ENCODE measurements at places on chromosomes 2 and 18.

- DNase-seq = no peak
Observed at GRCh38 chr18:52190631-52191030, 149.4 kb upstream of the DCC start.

DNA sequence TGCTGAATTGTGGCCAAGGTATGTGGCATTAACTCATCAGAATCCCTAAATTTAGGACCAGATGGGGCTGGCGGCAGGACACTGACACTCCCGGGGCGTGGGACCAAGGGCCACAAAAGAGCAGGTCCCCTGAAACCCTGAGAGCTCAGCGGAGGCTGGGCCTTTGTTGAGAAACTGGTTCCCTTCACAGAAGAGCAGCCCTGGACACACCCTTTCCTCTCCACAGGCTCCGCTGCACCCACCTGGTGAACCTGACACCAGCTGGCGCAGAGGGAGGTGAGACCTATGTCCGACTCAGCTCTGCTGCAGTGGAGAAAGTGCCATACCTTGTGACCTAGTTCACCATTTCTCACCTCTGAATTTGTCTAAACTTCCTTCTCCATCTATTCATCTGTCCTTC is 119.5 kb downstream of the RTP5 start:
- no peak for DNase-seq

GRCh38 chr2:103419506-103419905 is 657.7 kb downstream of the TMEM182 start:
- DNase-seq = no peak

DNA sequence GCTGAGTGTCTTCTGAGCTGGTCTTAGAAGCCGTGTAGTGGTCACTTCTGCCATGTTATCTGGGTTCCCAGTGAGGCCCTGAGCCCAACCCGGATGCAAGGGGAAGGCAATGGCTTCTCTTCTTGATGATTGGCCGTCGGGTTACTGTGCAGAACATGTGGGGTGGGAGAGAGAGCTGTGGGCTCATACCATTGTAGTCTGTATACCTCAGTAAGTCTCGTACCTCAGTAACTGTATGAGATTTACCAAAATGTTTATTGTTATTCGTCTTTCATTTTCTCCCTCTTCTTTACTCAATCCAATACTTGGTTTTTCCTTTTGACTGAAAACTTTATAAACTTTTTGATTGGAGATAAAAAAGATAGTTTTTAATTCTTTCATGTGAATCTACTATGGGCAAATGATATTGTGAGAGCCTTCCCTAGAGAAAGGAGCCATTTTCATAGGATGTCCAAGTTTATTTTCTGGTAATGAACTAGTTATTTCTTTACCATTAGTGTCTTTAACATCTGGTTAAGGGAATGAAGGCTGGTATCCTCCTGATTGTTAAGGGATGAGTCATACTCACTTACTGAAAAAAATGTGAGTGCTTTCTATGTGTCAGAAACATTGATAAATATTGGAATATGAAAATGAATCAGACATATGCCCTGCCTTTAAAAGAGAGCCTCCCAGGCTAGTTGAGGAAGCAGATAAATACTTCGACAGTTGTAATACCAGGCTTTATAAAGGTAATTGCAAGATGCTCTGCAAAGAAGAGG is 129.9 kb downstream of the PRPF40A start:
- DNase-seq = no peak

GRCh38 chr2:179442206-179442605 is 177.6 kb upstream of the SESTD1 start:
- DNase-seq = no peak

DNA sequence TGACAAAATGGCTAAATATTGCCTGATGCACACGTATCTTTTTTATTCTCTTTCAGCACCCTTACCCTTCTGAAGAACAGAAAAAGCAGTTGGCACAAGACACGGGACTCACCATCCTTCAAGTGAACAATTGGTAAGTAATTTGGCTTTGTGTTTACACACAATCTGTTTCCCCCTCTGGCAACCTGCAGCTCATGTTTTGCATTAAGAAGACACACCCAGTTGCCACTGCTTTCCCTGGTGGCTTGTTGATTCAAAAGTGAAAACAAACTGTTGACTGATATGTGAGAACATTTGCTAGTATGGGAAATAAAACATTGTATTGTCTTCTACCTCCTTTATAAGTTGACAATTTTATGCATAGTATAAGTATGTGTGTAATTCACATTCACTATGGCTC is 113.0 kb downstream of the MEIS1 start:
- no peak for DNase-seq

GRCh38 chr2:15764683-15765011 is 173.0 kb downstream of the DDX1 start:
- no peak for DNase-seq

DNA sequence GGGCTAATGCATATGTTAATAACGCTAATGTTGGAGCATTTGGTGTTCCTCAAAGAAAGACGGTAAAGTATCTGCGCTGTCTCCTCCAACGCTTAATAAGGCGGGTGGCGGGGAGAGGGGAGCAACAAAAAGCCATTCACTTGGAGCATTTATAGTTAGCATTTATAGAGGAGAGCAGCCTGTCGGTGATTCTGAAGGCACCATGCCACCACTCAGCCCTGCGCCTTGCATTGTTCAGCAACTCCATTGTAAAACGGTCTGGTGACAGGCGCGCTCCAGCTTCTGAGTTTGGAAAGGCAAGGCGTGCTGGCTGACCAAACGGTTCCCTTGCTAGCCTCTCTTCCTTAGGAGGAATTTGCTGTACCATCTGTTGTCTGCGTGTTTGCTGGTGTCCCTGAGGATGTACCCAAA is 83.9 kb downstream of the LYPD1 start:
- DNase-seq = no peak

DNA sequence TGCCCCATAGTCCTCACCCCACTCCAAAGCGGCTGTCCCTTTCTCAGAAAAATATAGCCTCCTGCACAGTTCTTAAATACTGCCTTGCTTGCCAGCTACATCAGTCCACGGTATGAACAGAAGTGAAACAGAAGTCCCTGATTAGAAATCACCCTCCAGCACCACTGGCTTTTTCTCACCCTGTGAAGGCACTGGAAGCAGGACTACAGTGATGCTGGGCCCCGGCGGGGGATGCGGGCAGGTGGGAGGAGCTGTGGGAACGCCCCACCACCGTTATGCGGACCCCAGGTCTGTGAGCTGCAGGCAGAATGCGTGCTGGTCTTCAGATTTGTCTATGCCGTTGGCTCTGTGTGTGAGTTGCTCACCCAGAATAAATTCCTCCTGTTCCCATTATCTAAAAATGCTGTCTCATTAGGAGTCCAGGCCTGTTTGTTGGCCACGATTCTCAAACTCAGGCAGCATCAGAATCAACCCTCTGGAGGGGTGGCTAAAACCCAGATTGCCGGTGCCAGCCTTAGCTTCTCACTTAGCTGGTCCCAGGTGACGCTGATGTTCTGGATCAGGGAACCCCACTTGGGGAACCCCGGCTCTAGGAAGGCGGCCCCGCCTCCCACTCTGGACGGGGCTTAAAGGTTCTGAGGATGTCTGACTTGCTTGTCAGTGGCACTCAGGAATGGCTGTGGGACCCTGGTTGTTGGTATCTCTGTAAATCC is 224.8 kb upstream of the PXDN start:
- no peak for DNase-seq

GRCh38 chr2:70534183-70534836 is 19.3 kb downstream of the TGFA start:
- no peak for DNase-seq

- no peak for DNase-seq
Observed at GRCh38 chr2:196849895-196850294, 40.7 kb upstream of the C2orf66 start.

DNA sequence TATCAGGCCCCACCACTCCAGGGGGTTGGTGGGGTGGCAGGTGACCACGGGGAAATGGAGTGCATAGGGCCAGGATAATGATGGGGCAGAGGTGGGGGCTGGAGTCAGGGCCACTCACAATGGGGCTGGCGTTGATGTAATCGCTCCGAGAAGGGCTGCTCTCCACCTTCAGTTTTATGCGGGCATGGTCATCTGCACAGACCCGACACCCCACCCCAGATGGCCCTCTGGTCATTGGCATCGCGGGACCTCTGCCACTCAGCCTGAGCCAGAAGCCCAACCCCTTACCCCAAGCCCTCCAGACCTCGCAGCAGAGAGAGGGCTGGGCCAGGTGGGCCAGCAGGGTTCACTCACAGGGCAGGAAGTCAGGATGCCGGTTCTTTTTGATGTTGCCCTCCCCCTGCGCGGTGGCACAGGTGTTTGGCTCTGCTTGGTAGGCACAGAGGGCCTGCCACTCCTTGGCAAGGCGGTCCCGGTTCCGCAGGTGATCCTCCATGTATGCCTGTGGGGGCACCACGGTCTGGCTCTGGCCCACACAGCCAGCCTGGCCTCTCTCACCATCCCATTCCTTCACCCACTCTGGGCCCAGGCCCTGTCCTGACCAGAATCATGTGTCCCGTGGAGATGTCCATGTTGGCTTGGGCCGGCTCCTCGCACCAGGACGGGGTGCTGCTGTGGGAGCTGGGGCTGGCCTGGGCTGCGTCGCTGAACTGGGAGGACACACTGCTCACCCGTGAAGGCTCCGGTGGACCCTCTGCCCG is 12.4 kb downstream of the PTPRN start:
- DNase-seq = no peak

- no peak for DNase-seq
Observed at GRCh38 chr2:28415010-28415409, 22.4 kb downstream of the FOSL2 start.

DNA sequence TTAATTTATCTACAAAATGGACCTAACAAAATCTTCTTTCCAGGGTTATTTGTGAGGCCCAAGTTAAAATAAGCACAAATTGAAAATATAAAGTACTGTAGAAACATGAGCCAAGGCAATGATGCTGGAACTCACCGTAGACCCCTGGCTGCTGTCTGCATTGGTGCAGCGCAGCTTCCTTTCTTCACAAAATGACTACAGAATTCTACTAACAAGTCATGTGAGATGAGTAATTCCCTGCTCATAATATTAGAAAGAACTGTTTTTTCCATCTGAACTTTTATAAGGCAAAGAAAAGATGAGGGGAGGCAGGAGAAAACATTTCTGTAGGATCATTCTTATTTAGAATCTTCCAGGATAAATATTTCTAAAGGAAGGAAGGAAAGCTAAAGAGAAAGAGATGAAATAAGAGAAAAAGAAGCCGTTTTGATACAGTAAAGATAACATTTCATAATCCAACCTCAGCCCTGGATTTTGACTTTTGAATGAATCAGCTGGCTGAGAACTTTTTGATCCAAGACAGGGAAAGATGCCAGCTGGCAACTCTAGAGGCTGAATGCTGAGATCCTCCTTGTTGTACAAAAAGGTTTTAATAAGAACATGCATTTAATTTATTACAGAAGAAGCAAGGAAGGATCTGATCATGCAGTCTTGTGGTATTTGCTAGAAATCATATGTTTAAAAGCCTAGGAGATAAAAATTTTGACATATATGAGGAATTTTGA is 183.9 kb upstream of the KLHL14 start:
- DNase-seq = no peak

GRCh38 chr2:159558479-159558878 is 57.9 kb downstream of the BAZ2B start:
- no peak for DNase-seq

GRCh38 chr18:55106906-55107305 is 147.6 kb upstream of the CCDC68 start:
- no peak for DNase-seq

GRCh38 chr18:10170375-10170774 is 256.6 kb downstream of the VAPA start:
- no peak for DNase-seq

DNA sequence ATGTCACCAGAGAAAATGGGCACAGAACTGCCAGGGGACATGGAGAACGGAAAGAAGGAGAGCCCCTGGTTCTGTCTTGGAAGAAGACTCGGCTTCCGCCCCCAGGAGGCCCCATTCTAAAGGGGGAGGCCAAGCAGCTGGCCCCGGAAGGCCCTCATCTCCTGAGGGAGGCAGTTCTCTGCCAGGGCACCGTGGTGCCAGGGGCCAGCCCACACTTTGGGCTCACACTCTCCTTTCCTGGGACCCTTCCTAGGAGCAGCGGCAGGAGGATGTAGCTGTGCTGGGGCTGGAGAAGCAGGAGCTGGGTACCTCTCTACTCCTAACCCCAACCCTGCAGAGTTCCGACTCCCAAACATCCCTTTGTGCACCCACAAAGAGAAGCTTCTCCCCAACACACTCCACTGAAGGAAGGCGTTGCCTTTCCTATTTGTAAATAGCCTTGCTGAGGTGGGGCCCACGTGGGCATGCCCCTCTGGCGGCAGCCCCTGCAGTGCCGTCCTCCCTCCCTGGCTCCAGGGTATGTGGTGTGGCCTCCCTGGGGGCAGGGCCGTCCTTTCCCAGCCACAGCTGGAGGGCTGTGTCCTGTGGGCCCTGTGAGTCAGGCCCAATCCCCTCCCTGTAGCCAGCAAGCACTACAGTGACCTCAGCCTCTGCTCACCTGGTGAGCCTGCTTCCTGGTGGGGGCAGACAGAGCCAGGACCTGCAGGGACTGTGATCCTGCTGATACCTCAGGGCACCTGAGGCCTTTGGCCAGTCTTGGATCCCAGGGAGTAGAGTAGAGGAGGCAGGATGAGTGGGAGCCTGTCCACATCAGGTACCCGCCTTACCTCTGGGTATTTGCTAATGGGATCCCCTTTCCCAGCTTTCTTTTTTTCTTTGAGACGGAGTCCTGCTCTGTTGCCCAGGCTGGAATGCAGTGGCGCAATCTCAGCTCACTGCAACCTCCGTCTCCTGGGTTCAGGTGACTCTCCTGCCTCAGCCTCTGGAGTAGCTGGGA is 26.6 kb downstream of the ZFP36L2 start:
- no peak for DNase-seq

DNA sequence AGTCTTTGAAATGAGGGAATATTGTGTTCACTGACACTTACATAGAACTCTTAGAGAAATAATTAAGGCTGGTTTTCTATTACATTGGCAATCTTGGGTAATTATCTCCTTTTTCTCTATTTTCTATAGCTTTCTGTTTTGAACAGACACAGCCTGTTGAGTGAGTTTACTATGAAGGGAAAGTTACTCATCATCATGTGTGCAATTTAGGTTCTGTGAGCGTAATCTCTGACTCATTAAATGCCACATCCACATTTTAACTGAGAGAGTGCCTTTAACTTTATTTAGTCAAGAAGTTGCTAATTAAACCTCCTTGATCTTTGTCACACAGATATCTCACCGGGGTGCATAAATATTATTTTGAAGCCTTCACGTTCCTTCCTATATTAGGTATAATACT is 174.0 kb upstream of the SLC8A1 start:
- no peak for DNase-seq

GRCh38 chr2:214995926-214996670 is 142.3 kb downstream of the ABCA12 start:
- DNase-seq = no peak

GRCh38 chr2:239179851-239180371 is 220.9 kb downstream of the HDAC4 start:
- no peak for DNase-seq

GRCh38 chr18:57426187-57426586 is 9.0 kb upstream of the ONECUT2 start:
- no peak for DNase-seq

GRCh38 chr2:38260972-38261371 is 116.1 kb downstream of the ATL2 start:
- DNase-seq = no peak

DNA sequence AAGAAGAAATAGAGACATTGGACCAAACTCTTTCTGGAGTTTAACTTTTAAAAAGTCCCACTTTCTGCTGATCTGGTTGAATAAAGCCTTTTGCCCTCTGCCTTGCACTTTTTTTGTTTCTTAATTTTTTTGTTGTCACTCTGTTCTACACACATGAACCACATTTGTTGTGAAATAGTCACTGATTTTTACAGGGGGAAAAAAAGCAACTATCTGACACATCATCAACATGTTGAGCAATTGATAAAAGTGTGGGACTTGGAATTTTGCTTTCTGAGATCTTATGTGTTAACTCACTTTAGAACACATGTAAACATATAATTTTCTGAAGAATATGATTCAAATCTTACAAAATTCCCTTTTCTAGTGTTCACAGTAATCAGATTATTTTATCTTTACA is 414.8 kb upstream of the FIGN start:
- DNase-seq = no peak

All from stimulated activated CD4-positive, alpha-beta T cell treated with anti-CD3 and anti-CD28 coated beads, Interleukin-1b, Interleukin-23, amount 100 ng/mL, for 1 hour (primary cell).